ENCODE measurements at places on chromosomes 2 and 18.

DNA sequence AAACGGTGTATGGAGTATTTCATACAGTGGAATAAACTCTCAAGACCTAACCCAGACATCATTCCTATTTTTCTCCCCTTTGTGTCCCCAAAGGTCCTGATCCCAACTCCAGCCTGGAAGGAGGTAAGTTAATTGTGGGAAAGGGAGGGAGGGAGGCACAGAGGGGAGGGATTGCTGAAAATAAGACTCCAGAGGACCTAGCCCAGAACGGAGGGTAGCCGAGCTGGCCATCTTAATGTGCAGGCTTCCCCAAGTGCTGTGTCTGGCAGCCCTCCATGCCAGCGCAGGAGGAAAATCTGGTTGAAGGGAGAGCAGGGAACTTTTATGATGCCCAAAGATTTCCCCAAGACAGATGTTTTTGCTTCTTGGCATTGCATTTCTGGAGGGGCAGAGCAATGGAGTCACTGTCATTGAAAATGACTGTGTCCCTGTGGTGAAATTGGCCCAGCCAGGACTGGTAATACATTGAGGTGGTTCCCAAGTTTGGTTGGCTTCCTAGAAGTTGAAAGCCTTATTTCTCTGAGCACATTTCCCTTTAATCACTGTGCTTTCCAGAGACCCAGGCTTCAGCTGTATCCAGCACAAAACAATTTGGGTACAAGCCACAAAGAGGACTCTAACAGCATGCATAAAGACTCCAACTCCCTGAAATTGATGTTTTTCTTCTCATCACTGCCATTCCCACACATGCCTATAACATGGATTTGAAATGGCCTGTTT lies 202.7 kb downstream of the AGPS start:
- DNase-seq, result no peak

- DNase-seq, result no peak
These were observed 316.0 kb downstream of the TXNL1 start for GRCh38 chr18:56322406-56322805.

DNA sequence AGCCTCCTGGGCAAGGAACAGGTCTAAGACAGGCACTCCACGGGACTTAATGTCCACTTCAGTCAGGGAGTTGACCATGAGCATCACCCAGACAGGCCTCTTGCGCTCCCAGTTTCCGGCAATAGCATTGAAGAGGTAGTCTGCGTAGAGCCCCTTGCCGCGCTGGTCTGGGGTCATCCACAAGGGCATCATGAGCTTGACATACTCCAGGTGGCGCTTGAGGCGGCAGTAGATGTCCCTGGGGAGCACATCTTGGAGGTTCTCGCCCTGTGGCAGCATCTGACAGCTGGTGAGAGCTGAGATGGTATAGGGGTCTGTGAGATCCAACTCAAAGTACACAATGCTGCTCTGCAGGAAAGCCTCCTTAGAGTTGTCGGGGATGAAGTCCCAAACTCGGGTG lies 10.6 kb downstream of the TRABD2A start:
- no peak for DNase-seq

DNA sequence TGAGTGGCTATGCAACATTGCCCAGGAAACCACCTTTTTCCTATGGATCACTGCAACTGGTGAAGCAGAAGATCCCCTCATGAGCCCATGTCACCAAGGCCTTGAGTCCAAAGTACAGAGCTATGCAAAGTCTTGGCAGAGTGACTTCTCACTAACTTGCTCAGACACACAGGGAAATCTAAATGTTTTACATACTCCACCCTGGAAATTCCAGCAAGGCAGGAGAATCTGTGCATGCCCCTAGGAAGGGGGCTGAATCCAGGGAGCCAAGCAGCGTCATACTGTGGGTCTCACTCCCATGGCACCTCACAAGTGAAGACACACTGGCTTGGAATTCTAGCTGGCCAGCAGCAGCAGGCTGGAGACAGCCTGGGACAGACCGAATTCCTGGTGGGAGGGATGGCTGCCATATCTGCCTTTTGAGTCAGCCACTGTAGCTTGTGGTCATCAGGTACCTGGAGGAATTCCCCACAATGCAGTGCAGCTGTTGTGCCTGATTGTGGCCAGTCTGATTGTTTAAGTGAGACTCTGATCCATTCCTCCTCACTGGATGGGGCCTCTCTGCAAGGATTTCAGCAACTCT lies 1817.4 kb downstream of the SUCLG1 start:
- no peak for DNase-seq

GRCh38 chr2:159959136-159959535 lies 103.3 kb downstream of the PLA2R1 start:
- no peak for DNase-seq

DNA sequence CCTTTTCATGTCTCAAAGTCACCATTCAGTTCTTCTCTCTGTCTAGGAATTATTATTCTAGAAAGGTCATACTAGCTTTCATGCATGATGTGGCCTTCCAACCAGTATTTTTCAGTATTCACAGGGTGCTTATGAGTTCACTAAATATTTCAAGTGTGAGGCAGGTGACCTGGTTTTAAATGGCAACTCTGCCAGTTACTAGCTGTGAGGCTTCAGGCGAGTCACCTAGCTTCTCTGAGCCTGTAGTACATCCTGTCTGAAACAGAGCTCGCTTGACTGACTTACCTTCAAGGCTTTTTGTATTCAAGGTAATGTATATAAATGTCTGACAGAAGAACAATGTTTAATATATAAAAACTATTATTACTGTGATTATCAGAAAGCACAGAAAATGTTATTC lies 19.4 kb upstream of the ACVR1 start:
- DNase-seq, result peak; percentile 15

DNA sequence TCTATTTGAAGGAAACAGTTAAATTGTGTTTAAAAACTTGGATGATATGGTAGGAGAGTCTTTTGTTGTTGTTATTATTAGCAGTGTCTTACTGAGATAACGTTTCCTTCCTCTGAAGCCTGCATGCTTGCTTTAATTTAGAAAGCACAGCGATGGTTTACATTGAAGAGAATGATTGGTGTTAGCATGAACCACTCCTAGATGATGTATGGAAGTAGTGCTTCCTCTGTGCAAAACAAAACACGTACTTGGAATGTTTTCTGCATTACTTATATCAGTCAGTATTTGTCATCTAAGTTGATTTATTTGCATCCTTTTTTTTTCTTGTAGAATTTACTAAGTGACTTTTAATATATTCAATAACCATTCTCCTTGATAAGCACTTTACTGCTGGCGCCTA lies 89.0 kb downstream of the UGGT1 start:
- no peak for DNase-seq

DNA sequence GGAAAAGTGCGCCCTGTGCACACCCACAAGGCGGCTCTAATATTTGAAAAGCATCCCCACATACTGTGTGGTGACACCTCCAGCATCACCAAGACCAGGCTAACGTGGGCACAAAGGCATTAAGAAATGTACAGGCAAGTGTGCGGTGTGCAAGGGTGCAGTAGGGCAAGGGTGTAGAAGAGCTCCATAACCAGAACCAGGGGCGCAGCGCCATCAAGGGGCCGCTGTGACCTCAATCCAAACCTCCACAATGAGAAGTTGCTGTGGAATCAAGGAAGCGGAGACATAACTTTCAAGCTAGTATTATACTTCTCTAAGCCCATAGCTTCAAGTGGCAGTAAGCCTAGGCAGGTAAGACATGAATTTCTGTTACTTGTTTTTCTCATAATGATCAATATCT lies 13.0 kb downstream of the L3MBTL4 start:
- DNase-seq, result no peak

DNA sequence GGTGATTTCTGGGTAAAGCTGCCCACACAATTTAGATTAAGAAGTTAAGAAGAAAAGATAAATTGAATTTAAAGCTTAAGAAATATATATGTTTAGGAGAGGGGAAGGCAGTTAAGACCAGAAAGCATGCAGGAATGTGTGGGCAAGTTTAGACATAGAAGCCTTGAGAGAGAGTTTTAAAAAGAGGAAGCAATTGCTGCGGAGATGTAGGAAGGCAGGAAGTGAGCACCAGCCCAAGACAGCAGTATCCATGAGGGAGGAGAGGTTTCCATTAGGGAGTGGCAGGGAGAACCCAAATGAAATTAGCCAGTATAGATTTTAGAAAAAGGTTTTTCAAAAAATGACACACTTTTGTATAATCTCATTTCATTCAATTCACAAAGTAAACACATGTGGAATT lies 24.3 kb downstream of the DSC2 start:
- no peak for DNase-seq

GRCh38 chr2:98016908-98017670 lies 21.3 kb upstream of the TMEM131 start:
- DNase-seq, result no peak

DNA sequence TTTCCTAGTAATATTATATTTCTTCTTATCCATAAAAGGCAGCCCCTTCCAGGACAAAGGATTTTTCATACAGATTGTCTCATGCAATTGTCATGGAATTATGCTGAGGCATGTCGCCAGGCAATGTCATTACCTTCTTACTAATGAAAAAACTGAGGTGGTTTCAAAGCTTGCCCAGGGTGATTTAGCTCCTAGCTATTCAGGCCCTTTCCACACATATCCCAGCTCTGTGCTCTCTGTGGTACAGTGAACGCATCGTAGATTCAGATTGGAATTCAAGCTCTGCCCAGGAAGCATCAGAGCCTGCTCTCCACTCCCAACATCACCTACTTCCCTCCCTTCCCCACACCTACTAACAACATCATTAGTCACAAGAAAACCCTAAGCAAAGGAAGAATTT lies 60.1 kb downstream of the ATP8B1 start:
- DNase-seq, result no peak

DNA sequence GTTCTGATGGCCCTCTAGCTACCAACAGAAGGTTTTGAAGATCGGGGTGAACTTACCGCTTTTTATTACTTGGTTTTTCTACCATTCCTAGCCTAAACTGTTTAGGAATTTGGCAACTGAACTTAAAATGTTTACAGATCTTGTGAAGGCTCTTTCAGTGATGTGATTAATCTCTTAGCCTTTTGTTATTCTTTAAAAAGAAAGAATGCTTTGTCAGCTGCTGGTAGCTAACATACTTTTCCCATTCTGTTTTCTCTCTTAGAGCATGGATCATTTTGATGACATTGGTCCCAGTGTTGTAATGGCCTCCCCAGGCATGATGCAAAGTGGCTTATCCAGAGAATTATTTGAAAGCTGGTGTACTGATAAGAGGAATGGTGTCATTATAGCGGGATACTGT lies 18.1 kb downstream of the CPSF3 start:
- no peak for DNase-seq

DNA sequence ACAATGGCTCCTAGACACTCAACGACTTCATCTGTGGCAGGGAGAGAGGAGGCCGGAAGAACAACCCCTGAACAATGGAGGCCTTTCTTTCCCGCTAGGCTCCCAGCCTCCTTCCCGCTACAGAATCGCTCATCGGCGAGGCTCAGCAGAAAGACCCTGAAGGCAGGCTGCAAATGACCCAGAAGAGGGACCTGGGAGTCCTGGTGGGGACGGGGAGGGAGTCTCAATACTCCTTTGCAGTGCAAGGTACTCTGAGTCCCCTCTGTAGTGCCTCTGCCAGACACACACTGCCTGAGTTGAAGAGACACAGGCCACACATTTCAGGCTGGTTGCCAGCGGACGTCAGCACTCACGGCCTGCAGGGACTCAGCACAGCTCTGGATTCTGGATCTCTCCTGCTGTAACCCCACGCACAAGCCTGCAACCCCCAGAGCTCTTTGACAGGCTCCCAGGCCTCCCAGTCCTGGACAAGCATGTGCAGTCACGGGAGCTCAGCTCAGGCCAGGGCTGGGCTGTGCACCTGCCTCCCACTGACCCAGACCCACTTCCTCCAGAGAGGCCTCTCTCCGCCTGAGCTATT lies 6.1 kb downstream of the GPR17 start:
- no peak for DNase-seq

DNA sequence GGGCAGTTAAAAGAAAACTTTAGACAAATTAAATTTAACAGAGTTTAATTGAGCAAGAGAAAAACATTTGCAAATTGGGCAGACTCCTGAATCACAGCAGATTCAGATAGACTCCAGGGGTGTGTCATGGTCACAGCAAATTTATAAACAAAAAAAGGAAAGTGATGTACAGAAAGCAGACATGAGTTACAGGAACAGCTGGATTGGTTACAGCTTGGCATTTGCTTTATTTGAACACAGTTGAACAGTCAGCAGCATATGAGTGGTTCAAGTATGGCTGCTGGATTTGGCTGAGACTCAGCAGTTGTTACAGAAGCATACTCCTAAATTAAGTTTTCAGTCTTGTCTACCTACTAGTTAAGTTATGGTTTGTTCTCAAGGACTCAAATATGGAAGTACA lies 82.3 kb upstream of the NYAP2 start:
- DNase-seq, result no peak

DNA sequence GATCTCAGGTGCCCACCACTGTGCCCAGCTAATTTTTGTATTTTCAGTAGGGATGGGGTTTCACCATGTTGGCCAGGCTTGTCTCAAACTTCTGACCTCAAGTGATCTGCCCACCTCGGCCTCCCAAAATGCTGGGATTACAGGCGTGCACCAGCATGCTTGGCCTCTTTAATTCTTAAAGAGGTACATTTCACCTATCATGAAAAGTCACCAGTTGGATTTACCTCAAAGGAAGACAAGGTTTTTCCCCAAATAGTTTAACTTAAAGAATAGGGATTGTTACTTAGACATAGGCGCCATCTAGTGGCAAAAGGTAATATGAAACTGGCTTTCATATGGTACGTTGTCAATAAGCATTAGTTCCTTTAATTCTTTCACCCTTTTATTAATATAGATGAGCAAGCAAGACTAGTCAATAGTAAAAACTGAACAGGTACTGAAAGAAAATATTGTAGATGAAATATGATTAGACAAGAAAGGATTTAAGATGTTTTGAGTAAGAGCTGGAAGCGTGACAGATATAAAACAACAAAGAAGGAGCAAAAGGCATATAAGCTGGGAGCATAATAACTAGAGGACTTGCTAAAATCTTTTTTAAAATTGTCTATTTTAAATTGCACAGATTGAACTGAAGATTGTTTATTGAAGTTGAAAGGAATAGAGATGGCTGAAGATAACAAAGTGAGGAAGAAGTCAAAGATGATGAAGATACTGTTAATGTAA lies 35.0 kb upstream of the PSMD14 start:
- DNase-seq, result peak; percentile 57

DNA sequence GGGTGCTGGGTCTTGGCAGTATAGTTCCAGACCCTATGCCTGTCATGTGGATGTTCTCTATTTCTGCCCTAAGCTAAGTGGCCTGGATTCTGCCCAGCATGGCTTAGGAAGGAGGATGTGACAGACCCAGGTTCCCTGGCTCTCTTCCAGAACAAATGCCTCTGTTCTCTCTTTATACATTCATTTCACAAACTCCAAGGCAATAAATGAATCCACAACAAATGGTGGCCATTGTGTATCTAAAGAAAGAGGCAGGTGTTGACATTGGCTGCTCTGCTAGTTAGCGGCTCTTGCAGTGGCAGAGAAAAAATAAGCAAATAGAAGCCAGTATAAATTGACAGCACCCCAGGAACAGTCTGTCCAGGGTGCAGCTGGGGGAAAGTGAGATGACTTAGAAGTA lies 298.6 kb downstream of the SUCLG1 start:
- no peak for DNase-seq
